Activated CD4-positive, CD25-positive, alpha-beta regulatory T cell treated with anti-CD3 and anti-CD28 coated beads, Interleukin-2, amount 50 U/mL, for 72 hours (primary cell): ENCODE measurements at places on chromosomes 1 and 21.

DNA sequence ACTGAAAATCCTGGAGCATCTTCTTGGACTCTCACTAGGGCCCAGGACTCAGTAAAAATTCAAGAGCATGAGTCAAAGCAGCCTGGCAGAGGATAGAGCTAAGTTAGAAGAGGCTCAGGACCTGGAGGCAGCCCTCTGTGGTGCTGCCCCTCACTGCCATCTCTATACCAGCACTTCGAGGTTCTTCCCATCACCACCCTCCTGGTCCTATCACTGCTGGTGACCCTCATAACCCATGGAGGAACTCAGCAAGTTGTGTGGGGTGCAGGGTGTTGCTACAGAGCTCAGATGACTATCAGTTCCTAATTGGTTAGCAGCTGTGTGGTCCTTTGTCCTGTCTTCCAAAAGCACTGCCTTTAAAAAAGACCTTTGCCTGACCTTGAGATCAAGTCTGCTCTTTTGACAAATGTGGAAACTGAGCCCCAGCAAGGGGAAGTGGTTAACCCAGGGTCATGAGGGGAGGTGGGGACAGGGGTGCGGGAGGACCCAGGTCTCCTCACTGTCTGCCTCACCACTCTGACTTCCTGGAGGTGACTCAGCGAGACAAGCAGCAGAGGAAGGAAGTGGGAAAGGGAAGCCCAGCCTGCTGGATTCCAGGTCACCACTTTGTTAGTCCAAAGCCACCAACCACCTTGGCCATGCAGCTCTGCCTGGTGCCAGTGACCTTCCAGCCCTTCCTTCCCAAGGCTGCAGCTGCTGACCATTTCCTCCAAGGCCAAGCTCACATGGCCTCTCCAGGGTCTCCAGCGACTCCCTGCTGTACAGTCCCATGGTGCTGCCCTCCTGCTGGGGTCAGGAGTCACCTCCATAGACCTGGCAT lies 199.4 kb upstream of the EDN2 start:
- DNase-seq: no peak

DNA sequence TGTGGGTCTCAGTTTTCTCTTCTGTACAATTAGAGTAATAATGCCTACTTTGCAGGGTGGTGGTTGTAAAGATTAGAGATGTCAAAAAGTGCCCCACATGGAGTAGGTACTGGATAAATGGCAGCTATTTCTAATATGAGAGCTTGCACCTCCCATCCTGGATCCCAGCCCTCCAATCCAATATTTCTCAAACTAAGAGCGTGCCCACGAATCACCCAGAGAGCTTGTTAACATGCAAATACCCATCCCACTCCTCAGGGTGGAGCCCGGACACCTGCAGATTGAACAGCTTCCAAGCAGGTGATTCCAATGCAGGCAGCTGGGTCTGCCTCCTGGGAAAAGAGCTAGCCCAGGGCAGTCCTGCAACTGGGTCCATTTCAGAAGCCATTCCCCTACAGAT lies 33.0 kb downstream of the LRRN2 start:
- DNase-seq: no peak

DNA sequence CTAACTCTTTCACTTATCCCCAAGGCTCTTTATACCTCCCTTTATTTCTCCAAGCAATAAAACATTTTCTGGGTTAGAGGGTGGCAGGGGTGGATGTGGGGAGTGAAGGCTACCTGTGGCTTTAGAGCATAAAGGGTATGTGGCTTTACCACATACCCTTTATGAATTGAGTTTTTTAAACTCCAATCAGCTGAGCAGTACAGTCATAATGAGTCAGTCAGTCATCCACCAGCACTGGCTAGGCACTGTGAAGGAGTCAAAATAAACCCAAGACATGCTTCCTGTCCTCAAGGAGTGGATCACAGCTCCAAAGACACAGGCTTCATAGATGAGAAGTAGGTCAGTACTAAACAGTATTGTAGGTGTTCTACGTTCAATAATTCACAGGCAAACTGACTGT lies 2.6 kb upstream of the TDRD10 start:
- DNase-seq: no peak

DNA sequence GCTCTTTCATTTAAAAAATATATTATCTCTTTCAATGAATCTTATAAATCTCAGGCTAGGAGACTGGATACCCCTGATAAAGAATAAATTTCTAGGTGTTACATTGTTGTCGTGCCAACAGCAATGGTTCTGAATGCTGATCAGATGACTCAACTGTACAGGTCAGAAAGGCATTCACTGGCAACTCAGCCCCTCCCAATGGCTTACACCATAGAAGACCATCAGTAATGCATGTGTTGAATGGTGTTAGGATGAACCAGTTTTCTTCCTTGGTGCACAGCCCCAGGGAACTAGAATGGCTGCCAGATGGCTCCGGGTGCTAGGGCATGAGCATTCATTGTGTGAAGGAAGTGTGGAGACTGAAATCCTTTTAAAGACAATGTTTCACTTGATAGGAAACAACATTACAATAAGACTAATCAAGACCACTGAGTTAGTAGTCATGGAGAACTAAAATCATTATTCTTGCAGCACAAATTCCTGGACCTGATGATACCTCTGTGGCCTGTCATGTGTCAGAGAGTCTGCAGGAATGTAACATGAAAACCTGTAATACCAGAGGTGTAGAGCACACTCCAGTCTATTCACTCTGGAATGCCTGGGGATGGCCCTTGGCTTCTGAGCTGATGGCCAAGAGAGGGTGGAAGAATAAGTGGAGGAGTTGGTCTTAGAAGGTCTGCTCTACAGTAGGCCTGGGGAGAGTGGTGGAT lies 187.7 kb upstream of the LMO4 start:
- no peak for DNase-seq

GRCh38 chr1:229645324-229645993 lies 19.4 kb downstream of the URB2 start:
- no peak for DNase-seq

GRCh38 chr1:184574588-184574987 lies 180.1 kb downstream of the EDEM3 start:
- no peak for DNase-seq

- no peak for DNase-seq
Measured at GRCh38 chr21:25670726-25671125, 31.7 kb downstream of the JAM2 start.

GRCh38 chr1:28519946-28520725 lies 14.3 kb downstream of the RCC1 start:
- DNase-seq: no peak

DNA sequence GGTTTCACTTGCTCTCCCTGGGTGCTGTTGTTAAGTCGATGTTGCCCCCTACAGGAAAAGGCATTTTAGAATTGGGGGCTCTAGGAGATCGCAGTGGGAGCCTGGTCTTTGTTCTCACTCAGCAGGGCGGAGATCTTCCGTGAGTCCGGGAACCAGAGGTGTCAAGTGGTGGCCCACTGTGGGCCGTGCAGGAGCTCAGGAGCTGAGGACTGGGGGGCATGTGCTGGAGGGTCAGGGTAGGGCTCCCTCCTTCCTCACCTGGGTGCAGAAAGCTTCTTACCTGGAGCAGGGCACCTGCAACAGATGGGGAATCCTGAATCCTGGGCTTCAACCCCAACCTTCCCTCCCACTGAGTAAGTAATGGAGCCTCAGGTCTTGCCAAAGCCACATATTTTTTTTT lies 392.7 kb downstream of the NPHP4 start:
- no peak for DNase-seq

GRCh38 chr1:212295579-212295978 lies 10.4 kb downstream of the PPP2R5A start:
- DNase-seq: no peak

DNA sequence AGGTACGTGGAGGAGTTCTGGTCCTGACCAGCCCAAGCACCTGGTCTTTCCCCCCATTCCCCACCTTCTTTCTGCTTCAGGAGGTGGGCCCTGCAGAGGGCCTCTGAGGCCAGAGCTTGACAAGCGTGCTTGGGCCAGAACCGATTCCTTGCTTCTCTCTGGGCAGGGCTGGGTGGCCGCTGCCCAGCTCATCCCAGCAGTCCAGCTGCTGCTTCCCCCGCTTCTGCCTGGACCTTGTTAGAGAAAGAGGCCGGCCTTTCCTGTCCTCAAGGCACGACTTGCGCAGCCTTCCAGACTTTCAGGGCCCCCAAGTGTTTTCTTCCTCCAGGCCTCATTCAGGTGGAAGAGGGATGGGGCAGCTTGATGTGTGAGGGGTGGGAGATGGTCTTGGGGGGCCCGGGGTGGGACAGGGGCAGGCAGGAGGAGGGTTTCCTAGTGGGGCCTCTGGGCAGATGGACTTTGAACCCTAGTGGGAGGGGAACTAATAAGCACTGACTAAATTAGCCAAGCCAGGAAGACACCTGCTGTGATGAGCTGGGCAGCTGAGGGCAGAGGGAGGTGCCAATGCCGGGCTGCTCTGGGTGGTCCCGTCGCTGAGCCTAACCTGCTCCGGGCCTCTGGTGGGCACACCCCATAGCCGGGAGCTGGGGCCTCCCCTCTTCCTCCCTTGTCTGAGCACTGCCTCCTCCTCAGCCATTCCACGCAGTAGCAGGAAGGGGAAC lies 36.5 kb downstream of the ARHGEF10L start:
- DNase-seq: no peak

DNA sequence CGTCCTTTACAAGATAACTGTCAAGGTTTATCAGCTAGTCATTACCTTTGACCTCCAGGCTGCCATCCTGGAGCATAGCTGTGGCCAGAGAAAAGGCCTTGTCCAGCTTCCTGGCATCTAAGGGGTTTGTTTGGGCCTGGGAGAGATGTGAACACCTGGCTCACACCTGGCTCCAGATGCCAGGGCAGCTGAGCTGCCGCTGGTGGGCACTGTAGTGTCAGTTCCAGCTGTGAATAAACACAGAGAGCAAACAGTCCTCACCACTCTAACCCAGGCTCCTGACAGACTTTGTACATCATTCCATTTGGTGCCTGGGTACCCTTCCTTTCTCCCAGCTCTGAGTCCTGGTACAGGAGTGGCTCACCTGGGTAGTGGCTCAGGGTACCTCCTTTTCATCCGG lies 14.3 kb upstream of the KCNA10 start:
- no peak for DNase-seq

GRCh38 chr1:4517186-4517954 lies 137.0 kb upstream of the AJAP1 start:
- DNase-seq: no peak

- no peak for DNase-seq
Measured at GRCh38 chr21:37862536-37862935, 53.7 kb downstream of the KCNJ6 start.

DNA sequence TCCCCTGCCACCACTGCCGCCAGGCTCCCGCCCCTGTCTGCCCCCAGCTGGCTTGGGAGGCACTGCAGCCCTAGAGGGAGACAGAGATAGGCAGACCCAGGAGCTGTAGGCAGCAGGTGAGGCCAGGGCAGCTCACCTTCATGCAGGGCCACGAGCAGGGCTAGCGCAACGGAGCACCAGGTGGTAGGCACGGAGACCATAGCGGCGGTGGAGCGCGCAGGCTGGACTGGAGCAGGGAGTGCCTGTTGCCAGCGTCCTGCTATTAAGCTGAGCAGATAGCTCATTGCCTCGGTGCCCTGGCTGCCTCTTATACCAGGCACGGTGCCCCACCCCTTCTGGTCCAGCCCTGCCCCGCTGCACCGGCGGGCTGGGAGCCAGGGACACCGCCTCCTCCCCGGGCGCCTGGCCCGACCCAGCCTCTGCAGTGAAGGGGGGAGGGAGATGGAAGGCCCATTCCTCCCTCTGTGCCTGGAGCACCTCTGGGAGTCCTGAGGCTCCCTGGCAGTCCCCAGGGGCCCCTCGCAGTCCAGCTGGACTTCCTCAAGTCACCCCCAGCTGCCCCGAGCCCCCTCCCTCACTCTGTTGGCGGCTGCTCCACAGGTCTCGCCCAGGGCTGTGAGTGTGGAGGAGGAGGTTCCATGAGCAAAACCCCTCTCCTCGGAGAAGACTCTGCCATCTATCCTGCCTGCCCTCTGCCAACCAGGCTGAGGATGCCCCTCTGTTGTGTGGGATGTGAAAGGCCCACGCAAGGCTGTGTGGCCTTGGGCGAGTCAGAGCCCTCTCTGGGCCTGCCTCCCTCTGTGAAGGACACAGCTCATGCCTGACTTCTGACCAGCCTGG lies at the start of gene EDN2:
EDN2 (minus strand) TSS at position 282 of the 840 bp plus-strand sequence; CDS start at position 200, 82 bp downstream.
- no peak for DNase-seq

- no peak for DNase-seq
Measured at GRCh38 chr1:79478728-79479373, 472.3 kb upstream of the ADGRL4 start.

- DNase-seq: no peak
Measured at GRCh38 chr1:3734602-3735001, 17.6 kb upstream of the CCDC27 start.

- no peak for DNase-seq
Measured at GRCh38 chr1:160251687-160252526, 10.4 kb downstream of the DCAF8 start.

DNA sequence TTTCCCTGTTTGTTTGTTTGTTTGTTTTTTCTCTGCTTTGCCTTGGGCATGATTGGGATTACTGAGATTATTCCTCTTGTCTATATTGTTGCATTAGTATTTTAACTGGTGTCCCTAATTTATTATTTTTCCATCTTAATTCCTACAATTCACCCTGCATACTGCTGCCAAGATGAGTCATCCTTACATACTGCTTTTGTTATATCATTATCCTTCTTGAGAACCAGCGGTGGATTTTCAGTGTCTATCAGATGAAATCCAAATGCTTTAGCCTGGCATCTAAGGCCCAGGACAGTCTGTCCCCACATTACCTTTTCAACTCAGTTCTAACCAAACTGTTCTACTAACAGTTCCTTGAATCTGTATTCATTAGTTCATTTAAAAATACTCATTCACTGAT lies 101.7 kb downstream of the OLFML2B start:
- no peak for DNase-seq

GRCh38 chr1:234915924-234916675 lies 212.5 kb downstream of the TOMM20 start:
- peak; percentile 24 for DNase-seq

DNA sequence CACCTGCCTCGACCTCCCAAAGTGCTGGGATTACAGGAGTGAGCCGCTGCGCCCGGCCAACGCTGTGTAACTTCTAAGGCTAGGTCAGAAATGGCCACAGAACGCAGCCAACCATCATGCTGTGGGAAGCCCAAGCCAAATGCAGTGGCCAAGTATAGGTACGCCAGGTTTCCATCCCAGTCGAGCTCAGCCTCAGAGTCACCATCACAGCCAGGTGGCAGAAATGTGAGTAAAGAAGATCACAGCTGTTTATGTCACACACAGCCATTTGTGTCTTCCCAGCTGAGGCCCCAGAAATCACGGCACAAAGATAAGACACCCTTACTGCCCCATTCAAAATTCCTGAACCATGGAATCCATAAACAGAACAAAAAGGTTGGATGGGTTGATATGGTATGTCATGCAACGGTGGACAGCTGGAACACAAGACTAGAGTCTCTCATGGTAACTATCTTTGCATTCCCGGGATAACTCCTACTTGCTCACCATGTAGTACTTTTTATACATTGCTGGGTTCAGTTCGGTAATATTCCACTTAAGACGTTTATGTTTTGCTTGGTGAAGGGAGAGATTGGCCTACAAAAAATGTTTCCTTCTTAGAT lies 84.3 kb downstream of the SLC45A1 start:
- no peak for DNase-seq

- DNase-seq: no peak
Measured at GRCh38 chr1:16165073-16165364, 9.2 kb upstream of the EPHA2 start.

DNA sequence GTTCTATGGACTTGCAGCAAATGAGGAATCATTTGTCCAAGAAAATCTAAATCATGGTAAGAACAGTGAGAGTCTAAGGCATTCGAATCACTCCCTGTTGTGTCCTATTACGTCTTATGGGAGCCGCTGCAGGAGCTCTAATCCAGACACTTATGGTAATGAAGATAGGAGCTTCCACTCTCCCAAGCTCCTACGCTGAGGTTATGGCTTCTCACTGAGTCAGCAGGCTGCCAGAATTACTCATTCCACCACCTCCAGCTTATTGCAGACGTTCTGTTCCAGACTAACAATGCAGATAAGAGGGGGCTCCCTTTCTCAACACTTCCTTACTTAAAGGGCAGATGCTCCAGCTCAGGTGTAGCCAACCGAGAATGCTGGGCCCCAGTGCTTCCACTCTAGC lies 212.6 kb downstream of the GREM2 start:
- DNase-seq: no peak
